ENCODE measurements at places on chromosomes 16 and 17. TPM values are rescaled to one million over a fixed set of nuclear protein-coding genes. Genes with fewer than 3 reads are reported as not detected.

The CA5A gene
- not detected for polyA plus RNA-seq

The APOH gene
- polyA plus RNA-seq: not detected

GRCh38 chr16:67805718-67806427 is 487 bp downstream of the RANBP10 start:
- no peak for DNase-seq

GRCh38 chr17:8781776-8782175 is 17.4 kb downstream of the MFSD6L start:
- no peak for DNase-seq

DNA sequence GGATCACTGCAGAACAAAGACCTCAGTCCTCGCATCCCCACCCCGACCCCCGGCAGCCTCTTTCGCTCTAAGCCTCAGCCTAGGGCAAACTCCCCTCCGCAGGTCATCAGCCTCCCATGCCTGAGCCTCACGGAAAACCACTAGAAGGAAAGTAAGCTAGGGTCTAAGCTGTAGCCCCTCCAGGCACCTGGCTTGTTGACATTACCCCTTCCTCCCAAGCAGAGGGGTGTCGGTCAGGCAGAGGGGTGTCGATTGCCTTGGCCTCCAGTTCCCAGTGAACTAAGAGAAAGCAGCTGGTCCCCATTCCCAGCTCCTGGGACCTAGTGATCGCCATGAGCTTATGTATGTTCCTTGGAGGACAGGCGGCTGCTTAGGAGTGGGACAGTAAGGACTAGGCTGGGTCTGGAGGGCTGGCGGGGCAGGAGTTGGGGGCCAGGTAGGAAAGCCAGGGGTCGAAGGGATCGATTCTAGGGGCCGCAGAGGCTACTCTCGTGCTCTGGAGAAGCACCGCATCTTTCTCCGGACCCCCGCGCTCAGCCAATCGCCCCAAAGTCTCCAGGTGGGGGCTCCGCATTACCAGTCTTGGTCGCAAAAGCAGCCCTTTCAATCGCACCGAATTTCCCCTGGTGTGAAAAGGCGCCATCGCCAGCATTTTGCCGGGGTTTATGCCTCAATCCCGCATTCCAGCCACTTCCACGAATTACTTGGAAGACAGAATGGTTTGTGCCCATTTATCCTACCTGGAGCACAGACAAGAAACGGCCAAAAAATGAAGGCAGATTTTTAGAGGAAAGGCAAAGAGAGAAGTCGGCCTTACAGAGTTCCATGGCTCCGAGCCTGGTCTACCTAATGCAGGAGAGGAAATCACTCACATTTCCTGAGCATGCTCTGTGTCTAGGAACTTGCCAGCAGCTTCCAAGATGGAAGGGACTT is 21.3 kb upstream of the HOXB13 start:
- DNase-seq: no peak

Data from IMR-90 (cell line).